ENCODE measurements at places on chromosomes 12 and 14.

DNA sequence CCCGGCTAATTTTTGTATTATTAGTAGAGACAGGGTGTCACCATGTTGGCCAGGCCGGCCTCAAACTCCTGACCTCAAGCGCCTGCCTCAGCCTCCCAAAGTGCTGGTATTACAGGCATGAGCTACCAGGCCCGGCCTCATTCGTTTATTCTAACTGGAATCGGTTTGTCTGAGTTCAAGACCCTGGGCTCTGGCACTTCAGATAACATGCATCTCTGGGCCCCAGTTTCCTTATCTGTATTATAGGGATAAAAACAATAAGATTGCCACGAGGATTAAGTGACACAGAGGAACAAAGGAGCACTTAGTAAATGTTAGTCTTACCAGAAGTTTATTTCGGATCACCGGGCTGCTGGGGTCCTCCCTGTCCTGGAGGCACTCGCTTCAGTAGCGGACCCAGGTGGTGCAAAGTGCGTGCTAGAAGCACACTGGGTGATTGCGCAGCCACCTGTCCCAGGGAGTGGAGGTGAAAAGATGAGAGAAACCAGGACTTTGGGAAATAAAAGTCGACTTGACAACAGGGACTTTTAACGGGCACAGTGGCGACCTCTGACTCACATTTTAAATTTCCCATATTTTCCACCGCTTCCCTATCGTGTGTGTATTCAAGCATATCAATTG is 37.5 kb downstream of the ACACB start:
- DNase-seq: no peak

DNA sequence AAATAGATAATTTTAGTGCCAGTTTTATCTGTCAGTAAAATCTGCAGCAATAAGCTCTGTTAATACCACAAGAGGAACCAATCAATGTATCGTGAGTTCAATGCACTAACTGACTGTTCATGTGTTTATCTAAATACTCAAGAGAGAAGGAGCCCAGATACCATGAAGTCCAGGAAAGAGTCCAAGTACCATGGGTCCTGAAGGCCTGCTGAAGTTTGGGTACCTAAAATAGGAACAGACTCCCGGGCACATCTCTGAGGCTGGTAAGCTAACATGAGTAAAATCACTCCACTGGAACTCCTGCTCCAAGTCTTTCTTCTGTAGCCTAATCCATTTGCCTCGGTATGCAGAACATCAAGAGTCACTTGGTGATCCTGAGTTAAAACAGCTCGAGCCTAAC is 71.1 kb downstream of the PRKD1 start:
- DNase-seq: no peak

DNA sequence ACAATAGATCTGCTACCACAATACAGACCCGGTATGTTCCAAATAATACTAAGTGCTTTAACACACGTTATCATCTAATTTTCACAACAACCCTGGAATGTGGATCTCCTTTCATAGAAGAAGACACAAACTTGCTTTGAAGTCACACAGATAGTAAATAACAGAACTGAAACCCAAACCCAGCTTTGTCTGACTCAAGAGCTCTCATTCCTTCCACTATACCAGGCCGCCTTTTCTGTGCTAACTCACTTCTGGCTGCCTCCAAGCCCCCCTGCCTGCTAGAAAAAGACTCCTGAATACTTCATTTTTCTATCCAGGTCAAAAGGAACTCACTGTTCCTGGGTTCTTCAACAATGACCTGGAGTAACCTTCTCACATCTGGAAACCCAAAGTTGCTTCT is 37.8 kb downstream of the PRPF40B start:
- no peak for DNase-seq

- no peak for DNase-seq
Measured at GRCh38 chr14:95291859-95292542, 27.7 kb downstream of the CLMN start.

DNA sequence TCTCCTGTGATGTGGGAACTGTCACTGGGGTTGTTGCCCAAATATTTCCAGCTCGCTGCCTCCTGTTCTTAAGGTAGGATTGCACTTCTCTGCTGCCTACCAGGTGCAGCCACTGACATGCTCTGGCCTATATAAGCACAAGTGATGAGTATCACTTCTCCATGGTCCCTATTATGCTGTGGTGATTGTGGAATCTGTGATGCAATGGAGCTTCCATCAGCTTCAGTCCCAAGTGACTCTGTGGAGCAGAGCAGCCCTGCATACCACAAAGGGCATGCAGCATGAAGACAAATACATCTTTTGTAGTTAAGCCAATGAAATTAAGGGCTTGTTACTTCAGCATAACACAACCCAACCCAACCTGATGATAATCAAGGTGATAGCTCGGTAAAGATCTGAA is 43.5 kb downstream of the CKAP4 start:
- DNase-seq: no peak

DNA sequence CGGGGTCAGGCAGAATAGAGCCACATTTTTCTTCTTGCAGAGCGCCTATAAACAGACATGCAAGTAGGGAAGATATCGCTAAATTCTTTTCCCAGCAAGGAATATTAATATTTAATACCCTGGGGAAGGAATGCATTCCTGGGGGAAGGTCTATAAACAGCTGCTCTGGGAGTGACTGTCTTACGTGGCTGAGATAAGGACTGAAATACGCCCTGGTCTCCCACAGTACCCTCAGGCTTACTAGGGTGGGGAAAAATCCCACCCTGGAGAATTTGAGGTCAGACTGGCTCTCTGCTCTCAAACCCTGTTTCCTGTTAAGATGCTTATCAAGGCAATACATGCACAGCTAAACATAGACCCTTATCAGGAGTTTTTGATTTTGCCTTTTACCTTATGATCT is 262.3 kb downstream of the CEP128 start:
- no peak for DNase-seq

GRCh38 chr12:25625146-25625545 is 72.1 kb upstream of the LMNTD1 start:
- DNase-seq: no peak

DNA sequence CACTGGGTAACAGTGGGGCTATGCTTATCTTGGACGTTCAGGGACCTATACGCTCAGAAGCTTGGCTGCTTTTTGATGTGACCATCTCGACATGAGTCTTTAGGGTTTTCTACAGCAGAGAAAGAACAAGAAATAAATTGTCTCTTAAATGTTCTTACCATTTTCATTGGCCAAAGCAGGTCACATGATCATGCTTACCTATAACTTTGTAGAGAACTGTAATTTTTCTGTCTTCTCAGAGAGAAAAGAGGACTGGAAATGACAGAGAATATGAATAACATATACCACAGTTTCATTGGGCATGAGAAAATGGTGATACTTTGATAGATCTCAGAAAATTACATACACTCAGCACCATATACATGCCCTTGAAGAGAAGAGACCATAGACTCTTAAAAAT is 390.9 kb downstream of the NRXN3 start:
- DNase-seq: no peak

GRCh38 chr14:73397810-73398209 is 60.5 kb downstream of the NUMB start:
- no peak for DNase-seq

- peak; percentile 83 for DNase-seq
Measured at GRCh38 chr14:88792473-88793258, at the start of gene EML5. Gene EML5, minus strand, starts transcription at chr14:88792953. Its CDS starts 450 bp downstream, at chr14:88792503.

DNA sequence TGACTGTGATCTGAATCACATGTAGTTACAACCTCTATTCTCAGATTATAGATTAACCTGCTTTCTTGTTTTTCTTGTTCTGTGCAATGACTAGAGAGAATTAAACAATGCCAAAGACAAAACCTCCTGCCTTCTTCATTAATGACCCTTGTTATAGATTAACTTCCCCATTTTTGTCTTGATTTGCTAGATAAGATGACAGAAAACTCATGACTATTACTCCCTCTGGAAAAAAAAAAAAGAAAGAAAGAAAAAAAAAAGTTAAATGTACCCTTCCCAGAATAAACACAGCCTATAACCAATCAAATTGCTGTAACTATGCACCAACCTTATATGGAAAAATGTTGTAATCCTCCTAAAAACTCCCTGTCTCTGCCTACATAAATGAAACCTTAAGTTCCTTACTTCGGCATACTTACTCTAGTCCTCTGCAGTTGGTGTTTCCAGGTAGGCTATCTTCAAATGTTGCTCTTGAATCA is 41.1 kb upstream of the PCED1B start:
- no peak for DNase-seq

DNA sequence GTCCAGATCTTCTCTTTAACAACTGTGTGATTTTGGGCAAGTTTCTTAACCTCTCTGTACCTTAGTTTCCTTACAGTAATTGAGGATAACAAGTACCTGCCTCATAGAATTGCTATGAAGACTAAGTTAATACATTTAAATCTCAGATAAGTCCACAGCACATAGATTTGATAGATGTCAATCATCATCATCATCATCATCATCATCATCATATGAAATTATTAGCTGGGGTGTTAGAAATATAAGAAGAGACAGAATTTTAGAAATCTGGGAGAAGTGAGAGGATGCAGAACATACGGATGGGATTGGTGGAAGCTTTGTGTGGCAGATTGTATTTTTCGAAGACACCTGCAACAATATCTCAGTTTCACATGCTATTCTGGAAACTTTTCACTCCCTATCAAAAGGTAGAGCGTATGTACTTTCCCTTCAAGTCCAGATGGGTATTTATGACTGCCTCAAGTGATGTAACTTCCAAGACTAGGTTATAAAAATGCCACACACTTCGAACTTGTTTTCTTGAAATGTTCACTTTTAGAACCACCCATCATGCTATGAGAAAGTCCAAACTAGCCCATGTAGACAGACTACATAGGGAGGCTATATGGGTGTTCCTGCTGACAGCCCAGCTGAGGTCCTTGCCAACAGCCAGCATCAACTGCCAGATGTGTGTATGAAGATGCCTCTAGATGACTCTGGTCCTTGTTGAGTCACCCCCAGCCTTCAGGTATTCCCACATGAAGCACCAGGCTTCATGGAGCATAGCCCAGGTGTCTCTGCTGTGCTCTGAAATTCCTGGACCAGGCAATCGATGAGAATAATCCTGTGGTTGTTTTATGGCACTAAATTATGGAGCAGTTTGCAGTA is 20.7 kb upstream of the SDR39U1 start:
- no peak for DNase-seq

- no peak for DNase-seq
Measured at GRCh38 chr12:108495054-108495453, 20.0 kb upstream of the FICD start.

GRCh38 chr12:12717586-12718380 is 615 bp downstream of the CDKN1B start:
- peak; percentile 44 for DNase-seq

- peak; percentile 83 for DNase-seq
Measured at GRCh38 chr12:100142851-100143559, at the start of gene BLTP3B. Gene BLTP3B, minus strand, starts transcription at chr12:100142874. Its CDS starts 239 bp downstream, at chr12:100142635.

GRCh38 chr14:65413739-65414045 is 1.2 kb downstream of the FUT8 start:
- DNase-seq: no peak

DNA sequence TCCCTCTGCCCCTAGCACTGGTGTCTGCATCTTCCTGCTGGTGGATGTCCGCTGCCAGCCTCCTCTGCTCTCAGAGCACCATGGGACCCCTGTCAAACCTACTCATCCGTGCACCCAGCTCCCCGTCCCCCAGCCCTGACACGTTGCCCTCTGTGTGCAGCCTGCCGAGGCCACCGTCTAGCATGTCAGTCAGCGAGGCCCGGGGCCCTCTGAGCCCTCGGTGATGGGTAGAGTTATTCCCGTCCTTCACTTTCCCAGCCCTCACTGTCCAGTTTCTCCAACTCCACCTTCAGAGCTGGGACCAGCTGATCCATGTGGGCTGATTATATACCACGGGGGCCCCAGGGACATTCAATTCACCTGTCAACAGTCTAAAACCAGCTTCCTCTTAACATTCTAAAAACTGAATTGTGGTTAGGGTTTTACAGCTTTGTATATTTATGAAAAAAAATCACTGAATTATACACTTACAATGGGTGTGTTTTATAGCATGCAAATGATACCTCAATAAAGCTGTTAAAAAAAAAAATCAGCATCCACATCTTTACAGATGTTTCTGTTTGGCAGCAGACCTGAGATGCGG is 61.3 kb downstream of the CCDC88C start:
- no peak for DNase-seq

GRCh38 chr12:94872671-94872970 is 130.9 kb downstream of the NDUFA12 start:
- DNase-seq: no peak

DNA sequence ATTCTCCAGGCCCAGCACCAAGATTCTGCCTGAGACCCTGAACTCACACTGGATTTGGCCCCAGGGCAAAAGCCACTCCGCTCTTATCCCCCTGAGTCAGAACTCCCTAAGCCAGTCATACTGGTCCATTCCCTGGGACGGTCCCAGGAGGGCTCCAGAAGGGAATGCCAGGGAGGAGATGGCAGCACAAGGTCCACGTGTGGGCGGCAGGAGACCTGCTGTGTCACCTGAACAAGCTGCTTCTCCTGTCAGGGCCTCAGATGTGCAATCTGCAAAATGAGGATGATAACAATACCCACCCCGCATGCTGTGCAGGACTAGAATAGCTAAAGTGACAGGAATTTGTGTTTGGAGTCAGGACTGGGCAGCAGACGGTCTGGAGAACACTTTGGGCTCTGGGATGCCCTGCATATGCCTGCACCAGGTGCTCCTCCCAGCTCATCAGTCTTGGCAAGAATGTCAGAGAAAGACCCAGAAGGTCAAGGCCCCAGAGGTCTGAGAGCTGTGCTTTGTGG is 40.3 kb downstream of the CMKLR1 start:
- DNase-seq: no peak

DNA sequence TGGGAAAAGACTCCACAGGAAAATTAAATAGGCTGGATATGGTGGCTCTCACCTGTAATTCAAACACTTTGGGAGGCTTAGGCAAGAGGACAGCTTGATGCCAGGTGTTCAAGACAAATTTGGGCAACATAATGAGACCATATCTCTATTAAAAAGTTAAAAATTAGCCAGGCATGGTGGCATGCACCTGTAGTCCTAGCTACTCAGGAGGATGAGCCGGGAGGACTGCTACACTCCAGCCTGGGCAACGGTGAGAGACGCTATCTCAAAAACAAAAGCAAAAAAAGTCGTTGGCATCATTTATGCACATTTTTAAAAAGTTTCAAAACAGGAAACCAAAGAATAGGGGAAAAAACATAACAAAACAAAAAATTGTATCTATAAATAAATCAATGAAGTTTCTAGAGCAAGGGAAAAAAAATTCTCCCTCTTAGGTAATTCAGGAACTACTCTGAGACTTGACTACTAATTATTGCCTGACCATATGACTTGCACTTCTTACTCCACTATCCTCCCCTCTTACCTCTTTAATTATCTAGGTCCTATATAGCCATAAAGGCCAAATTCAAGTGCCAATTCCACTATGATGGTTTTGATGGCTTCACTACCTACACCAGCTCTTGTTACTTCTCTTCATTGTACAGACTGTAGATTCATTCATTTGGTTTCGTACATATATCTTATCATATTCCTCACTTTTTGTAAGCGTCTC is 1.6 kb downstream of the METTL3 start:
- no peak for DNase-seq

DNA sequence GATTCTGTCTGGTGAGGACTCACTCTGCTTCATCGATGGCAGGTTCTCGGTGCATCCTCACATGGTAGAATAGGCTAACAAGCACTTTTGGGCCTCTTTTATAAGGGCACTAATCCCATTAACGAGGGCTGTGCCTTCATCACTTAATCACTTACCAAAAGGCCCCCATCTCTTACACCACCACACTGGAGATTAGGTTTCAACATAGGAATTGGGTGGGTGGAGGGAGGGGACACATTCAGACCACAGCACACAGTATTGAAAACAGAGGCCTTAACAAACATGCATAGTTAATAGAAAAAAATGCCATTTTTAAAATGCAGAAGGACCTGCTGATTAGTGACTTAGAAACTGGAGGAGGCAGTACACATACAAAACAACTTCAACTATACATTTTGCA is 61.6 kb downstream of the SPPL3 start:
- no peak for DNase-seq

- no peak for DNase-seq
Measured at GRCh38 chr12:12396694-12397093, 39.8 kb downstream of the BORCS5 start.

Data from activated gamma-delta T cell (primary cell).